ENCODE measurements at places on chromosomes 1 and 21.
A peak's percentile ranks its signal among the peaks of the same experiment; 100 is the strongest.

- no peak for DNase-seq
Observed at GRCh38 chr21:42207426-42207825, 11.5 kb upstream of the ABCG1 start.

DNA sequence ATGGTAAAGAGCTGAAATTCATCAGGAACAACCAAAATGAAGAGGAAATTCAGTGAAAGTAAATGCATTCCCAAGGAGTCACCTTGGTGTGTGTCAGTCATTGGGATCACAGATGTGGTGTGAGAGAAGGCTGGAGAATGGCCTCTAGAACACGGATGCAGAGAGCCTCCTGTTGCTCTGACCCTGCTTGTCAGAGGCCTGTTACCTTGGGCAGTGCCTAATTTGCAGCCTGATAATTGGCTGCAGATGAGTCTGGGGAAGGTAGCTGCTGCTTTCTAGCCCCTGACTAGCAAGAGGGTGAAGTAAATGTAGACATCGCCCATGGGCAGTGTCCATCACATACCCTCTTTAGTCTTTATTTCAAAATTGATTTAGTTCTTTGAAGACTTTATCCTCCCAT, 3.3 kb downstream of the GCSAML start:
- no peak for DNase-seq

DNA sequence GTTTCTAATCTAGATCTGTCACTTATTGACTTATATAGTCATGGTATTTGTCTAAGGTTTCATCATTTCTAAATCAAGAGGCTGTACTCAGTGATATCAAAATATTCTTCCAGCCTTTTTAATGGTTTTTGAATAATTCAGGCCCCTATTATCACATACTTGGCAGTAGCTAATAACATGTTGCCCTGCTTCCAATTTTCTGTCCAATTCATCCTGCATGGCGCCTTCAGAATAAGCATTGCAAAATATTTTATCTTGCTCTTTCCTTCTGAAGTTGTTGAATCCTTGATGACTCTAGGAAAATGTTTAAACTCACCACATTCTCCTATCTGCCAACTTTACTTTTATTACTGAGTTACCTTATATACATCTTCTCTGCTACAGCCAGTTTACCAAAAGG, 517.2 kb upstream of the B3GALT2 start:
- no peak for DNase-seq

DNA sequence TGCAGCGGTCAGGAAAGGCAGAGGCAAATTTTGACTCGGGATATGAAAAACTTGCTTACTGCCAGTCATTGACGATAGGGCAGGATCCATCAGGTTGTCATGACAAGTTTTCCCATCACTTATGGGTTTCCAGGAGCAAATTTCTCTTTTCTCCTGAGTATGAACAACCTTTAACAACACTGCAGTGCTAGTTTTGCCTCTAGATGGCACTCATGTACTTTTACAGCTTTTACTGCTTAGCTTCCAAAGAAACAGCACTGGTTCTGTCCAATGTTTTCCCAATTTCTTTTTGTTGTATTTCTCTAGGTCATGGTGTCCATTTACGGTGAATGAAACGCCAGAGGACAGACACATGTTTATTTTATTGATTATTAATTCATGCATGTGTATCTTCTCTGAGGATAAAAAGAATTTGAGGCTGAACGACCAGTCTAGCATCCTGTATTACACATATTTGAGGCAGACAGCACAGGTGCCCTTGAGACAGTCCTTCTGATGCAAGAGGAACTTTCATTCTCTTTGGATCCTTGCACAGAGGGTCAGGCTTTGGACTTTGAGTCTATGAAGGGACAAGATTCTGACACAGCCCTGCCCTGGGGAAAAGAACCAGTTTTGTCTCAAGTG, 112.3 kb upstream of the TRABD2B start:
- DNase-seq = peak; percentile 56

GRCh38 chr1:184051138-184051484, 419 bp upstream of the TSEN15 start:
- DNase-seq = no peak

- DNase-seq = no peak
Observed at GRCh38 chr1:105483436-105483835, 1573.0 kb upstream of the PRMT6 start.

- DNase-seq = no peak
Observed at GRCh38 chr21:26179501-26179900, 8.9 kb upstream of the APP start.

DNA sequence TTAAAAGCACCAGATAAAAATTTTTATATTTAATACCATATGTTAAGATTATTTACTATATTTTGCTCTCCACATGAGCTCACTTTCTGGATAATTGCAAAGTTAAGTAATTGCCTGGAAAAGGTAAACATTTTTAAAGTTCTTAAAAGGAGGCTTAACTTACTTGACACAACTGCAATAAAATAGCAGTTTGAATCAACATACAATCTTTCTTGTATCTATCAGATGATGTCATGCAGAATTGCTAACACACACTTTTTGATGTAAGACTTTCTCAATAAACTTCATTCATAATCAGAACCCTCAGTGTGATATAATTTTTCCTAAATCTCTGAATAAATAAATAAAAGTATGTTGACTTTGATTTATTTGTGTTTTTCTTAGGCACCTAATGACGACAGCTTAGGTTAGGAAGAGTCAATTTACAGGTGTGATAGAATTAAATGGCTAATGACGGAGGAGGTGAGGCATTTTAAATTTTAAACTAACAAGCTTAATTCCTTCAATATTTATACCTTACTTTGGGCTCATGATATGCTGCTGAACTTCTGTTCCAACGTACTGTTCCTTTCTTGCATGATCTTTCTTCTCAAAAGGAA, 99.5 kb downstream of the LYPLAL1 start:
- DNase-seq = no peak

- no peak for DNase-seq
Observed at GRCh38 chr1:214989341-214989740, 93.2 kb upstream of the KCNK2 start.

- no peak for DNase-seq
Observed at GRCh38 chr1:203168256-203168786, 7.3 kb downstream of the MYBPH start.

DNA sequence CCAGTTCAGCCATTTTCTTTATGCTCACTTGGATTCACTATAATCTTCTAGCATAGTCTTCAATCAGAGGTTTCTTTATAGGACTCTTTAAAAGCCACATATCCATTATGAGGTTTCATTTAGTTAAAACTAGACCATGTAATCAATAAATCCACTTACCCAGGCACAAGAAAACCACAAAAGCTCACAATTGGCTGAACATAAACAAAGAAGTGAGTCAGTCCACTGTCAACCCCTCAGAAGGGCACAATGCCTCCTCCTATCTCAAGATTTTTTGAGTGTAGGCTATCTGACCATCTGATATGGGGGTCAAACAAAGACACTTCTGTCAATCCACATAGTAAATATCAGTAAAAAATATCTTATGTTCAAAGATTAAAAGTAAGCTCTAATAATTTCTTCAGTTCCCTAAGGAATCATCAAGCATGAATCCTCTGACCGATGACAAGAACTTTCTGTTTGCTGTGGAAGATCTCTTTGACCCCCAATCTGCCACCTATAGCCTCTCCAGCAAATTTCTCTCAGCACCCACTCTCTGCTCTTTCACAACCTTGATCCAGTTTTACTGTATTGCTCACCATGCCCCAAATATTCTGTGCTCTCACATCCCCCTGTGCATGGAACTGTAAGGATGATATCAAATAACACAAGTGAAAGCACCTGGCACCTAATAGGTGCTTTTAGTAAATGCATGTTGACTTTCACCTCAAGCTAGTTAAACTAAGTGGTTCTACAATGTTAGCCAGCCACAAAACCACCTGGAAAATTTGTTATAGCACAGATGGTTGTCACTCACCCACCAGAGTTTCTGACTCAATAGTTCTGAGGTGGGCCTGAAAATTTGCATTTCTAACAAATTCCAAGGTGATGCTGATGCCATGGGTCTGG, 16.7 kb downstream of the RAB3B start:
- no peak for DNase-seq

DNA sequence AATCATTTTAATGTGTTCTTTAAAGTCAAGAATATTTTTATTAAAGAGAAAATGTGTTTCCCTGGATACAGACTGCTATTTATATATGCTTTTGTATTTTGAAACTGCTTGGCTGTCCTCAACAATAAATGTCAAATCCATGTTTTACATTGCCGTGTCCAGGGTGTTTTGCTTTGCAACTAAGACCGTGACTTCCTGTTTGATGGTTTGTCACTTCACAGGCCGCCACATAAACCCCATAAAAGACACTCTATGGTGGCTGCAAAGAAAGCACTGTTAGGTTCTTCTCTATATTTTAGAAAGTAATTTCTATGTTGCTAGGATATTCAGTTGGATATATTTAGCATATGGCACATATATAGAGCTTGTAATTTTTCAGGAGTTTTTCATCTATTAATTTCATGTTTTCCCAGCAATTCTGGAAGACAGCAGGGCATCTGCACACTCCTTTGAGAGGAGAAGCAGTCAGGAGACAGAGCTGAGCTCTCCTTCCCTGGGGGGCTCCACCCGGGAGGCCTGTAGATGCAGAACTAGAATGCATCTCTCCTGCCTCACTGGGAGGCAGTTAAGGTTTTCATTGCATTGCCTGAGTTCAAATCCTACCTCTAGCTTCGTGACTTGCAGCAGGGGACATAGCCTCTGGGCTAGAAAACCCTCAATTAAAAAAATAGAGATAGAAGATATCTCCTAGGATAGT, 33.1 kb downstream of the PRDM2 start:
- DNase-seq = no peak

DNA sequence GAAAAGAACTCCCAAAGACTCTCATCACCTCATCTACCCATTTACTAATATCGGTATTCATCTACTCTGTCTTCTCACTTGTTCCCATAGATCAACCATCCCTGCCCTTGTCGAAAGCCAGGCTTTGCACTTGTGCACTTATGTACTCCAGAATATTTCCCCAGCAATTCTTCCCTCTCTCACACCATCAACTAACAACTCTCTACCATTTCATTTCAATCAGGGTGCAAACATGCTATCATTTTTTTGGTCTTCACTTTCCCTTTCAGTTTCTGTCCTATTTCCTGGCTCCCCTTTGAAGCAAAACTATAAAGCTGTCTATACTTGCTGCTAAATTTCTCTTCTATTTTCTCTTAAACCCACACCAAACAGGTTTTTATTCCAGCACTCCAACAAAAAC, 6.7 kb downstream of the C1orf105 start:
- DNase-seq = no peak

GRCh38 chr1:157198619-157199420, 60.6 kb upstream of the ETV3 start:
- DNase-seq = no peak

- DNase-seq = no peak
Observed at GRCh38 chr1:155691992-155692528, 3.2 kb downstream of the DAP3 start.

GRCh38 chr1:90729504-90730242, 12.6 kb upstream of the BARHL2 start:
- DNase-seq = no peak

GRCh38 chr1:14775434-14775833, 176.9 kb downstream of the KAZN start:
- DNase-seq = no peak

- DNase-seq = peak; percentile 31
Observed at GRCh38 chr1:16915627-16915973, 6.1 kb upstream of the CROCC start.

DNA sequence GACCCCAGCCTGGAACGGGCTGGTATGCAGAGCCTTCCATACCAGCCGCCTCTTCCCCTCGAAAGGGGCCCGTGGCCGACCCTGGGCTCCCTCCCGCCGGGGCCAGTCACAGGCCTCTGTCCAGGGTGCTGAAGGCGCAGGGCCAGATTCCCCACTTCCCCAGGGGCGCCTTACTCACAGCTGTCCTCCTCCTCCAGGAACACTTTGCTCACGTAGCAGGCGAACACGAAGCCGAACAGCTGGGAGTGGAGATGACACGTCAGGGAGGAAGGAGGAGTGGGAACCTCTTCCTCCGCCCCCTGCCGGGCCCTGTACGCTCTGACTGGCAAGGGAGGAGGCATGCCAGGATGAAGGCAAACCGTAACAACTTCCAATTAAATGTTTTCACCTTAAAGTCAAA, 57.3 kb downstream of the NKAIN1 start:
- no peak for DNase-seq

GRCh38 chr1:56045062-56045461, 534.3 kb downstream of the PLPP3 start:
- no peak for DNase-seq

DNA sequence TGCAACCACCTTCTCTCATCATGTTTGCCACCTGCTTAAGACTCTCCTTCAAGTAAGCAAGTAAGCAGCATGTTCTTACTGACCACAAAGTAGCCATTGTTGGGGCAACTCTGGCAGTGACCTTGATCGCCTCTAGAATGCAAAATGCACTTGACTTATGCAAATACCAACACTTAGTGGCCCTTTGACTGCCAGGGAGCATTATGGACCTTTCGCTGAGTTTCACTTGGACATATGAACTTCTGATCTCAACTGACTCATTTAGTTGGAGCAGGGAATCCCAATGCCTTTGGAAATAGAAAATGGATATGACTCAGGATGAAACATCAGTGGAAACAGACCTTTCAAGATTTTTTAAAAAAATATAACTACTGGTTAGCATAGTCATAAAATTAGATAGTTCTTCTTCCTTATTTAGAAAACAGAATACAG, 6.1 kb upstream of the PLA2G5 start:
- DNase-seq = no peak

- DNase-seq = no peak
Observed at GRCh38 chr1:117803318-117803717, 126.1 kb downstream of the GDAP2 start.

GRCh38 chr1:194289569-194290266, 1103.3 kb upstream of the B3GALT2 start:
- no peak for DNase-seq

All from NCI-H446 (cell line).